ENCODE measurements at places on chromosomes 7 and 10.

GRCh38 chr10:11864727-11865126, 41.6 kb downstream of the PROSER2 start:
- DNase-seq = no peak

- DNase-seq = no peak
Observed at GRCh38 chr10:62379394-62379793, 5.2 kb downstream of the ZNF365 start.

- DNase-seq = no peak
Observed at GRCh38 chr10:95458871-95459270, 102.3 kb downstream of the SORBS1 start.

GRCh38 chr10:62323751-62324150, 50.4 kb upstream of the ZNF365 start:
- DNase-seq = no peak
